Right renal pelvis (tissue), 4 donors: ENCODE measurements at places on chromosomes 1 and 21. TPM values are rescaled to one million over a fixed set of nuclear protein-coding genes. Genes with fewer than 3 reads are reported as not detected.

GRCh38 chr1:203402629-203403337 is 51.9 kb upstream of the FMOD start:
- peak; percentile 57 for DNase-seq

DNA sequence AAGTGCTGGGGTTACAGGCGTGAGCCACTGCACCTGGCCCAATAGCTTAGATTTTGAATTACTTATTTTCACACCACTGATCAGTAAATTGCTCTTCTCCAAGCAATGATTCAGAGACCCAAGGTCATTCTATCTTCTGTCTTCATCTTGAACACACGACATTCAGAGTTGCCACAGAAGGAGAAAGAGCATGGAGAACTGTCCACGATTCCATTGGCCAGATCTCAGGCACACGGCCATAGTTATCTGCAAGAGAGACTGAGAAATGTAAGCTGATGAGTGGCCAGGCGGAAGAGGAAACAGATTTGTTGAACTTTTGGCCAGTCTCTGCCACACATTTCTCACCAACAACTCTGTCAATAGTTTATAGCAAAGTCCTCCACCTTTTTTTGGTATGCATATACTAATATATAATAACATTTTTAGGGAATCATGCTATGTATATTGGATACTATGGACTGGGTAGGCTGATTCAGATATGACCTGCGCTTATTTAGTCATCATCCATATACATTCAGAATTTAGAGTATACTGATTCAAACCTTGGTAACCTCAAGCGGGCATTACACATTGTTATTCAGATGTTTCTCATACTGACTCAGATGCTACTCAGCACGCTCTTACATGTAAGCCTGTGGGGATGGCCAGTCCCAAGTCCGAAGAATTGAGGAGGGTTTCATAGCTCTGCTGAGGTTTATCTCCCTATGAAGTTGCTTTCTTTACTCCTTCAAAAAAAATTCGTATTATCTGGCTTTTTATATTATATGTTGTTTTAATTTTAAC is 25.5 kb upstream of the CAP1 start:
- DNase-seq: no peak

DNA sequence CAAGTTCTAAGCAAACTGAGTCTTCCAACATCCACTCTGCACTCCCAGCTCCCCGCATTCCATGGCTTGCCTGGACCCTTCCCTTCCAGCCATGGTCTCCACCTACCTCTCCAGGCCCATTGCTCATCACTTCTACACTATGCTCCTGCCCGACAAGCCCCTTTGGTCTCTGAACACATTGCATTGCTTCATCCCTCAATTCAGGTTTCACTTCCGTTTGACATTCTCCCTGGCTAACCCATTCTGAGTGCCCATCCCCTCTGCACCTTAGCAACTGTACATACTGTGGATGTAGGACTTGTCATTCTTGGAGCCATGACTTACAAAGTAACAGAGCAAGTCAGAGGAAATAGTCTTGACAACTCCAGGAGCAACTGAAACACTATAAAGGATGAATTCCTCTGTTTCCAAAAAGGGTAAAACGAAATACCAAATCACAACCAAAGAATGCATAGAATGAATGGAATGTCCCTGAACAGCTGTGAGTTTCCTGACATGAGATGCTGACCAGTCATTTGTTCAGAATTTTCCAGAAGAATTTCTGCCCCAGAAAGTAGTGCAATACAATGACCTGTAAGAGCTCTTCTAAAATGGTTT is 66.7 kb downstream of the KCNJ6 start:
- no peak for DNase-seq

GRCh38 chr1:116804736-116805135 is 50.5 kb downstream of the CD2 start:
- DNase-seq: no peak

- no peak for DNase-seq
These were observed 26.2 kb downstream of the SLC2A1 start for GRCh38 chr1:42932442-42932941.

GRCh38 chr1:109432336-109432735 is 6.1 kb upstream of the PSMA5 start:
- no peak for DNase-seq

DNA sequence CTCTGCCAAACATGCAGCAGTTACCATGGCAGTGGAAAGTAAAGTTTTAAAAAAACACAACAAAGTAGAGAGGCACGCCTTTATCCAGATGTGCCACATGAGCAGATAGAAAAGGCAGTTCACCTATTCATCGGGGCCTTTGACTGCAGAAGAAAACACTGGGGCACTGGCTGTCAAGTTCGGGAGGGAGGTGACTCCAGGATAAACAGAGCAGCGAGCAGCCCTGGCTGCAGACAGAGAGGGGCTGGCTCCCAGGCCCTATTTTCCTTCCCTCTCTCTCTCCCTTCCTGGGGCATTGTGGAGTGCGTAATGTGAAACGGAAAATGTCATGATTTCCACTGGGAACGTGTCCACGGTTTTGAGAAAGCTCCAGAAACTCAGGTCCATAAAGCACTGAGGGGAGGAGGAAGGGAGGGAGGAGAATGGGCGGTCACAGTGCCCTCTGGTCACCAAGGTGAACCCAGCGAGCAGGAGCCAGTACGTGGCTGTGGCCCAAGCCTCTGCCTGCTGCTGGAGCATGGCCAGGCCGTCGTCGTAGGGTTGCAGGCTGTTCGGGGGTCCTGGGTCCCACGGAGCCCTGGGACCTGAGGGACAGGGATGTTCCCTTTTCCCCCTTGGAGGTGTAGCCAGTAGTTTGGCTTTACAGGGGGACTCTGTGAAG is 114.7 kb upstream of the IRF2BP2 start:
- DNase-seq: no peak

GRCh38 chr1:1419363-1419812 is 1.7 kb downstream of the ANKRD65 start:
- DNase-seq: no peak

- no peak for DNase-seq
These were observed 9.2 kb upstream of the CBR3 start for GRCh38 chr21:36125512-36126207.

- no peak for DNase-seq
These were observed 5.1 kb downstream of the FCRL2 start for GRCh38 chr1:157771661-157772425.

- DNase-seq: no peak
These were observed 200.8 kb downstream of the RHOU start for GRCh38 chr1:228935855-228936727.

DNA sequence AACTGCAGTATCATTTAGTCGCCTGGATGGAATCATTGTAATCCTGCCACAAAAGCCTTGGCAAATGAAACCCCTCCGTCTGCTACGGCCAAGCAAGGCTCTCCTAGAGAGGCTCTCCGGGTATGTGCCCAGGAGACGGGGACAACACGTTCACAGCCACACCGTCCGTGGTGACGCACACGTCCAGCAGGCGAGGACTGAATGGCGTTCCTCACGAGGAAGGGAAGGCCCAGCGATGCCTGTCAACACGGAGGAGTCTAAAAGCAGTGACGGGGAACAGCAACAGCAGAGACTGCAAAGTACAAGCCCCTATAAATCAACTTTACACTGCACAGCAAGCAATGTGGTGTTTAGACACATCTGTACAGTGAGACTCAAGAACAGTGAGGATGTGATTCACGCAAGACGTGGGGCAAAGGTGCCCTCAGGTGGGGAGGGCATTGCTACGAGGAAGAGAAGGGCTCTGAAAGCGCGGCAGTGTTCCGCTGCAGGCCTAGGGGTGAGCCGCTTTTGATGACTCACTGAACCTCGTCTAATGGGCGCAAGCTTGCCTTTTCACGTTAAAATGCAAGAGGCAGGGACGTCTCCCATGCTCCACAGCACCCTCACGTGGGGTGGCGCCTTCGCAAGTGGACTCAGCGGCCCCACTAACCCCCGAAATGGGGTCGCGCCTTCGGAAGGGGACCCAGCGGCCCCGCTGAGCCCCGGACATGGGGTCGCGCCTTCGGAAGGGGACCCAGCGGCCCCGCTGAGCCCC is 6.8 kb downstream of the WRAP73 start:
- DNase-seq: no peak

DNA sequence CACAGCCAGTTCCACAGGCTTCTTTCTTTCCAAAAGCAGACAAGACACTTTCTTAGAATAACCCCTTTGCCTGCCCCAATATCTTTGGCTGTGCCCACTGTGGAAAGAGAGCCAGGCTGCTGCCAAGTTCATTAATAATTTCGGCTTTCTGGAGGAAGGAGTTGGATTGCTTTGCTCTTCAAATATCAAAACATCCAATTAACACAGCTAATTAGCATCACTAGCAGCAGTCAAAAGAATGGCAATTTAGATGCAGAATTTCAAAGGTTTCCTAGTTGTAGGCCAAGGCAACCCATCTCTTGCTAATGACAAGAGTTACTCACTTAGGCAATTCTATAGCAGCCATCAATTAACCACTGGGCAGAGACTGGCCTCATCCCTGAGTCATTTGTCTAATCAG is 91.0 kb upstream of the SPATA6 start:
- no peak for DNase-seq

DNA sequence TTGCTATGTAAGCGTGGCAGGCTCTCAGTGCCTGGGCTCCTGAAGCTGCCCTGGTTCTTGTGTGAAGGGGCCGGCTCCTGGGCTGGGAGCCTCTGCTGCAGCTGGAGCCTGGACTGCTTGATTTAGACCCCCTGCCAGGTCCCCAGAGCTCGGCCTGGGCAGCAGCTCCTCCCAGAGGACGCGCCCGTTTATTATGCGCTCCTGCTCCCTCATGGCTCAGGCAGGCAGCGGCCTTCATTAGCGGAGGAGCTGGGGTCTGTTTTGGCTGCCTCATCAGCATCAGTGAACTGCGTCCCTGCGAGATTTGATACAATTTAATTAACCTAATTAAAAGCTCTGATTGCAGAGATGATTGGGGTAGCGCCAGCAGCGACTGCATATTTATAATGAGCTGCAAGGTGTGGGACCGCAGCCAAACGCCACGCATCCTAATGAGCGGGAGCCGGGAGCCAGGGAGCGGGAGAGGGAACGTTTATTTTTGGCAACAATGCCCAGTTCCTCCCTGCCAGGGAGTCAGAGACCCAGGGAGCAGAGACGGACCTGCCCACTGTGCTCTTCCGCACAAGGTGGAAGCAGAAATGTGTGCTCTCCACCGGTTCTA is 16.6 kb downstream of the UTP11 start:
- no peak for DNase-seq

- DNase-seq: no peak
These were observed 94.9 kb downstream of the MRPL39 start for GRCh38 chr21:25512095-25513081.

DNA sequence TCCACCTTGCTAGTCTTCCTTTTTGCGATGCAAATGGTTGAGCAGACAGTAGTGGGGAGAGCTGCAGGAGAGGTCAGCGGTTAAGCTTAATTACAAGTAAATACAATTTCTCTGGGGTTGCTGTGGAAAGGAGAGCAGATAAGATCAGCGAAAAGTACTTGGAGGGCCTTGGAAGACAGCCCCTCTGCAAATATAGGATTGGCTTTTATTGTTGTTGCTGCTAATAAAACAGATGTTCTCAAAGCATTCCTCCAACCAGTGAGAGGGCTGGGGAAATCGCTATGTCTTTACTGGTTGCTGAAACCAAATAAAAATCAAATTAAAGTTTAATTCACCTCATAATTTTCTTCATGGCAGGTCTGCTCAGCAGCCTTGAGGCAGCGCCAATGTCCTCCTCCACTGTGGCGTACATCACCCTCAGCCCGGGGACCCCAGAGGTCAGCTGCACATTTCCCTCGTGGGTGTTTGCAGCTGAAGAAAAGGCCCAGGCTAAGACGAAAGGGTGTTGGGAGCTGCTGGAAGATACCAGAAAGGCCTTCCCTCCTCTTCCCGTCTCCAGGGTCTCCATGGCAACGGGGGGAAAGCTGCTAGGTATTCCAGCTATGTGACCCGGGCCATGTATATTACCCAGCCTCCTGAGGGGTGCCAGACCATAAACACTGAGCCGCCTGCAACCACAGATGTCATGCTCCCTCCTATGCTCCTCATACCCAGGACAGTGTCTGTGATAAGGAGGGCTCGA is 54.6 kb upstream of the POU2F1 start:
- DNase-seq: peak; percentile 71

DNA sequence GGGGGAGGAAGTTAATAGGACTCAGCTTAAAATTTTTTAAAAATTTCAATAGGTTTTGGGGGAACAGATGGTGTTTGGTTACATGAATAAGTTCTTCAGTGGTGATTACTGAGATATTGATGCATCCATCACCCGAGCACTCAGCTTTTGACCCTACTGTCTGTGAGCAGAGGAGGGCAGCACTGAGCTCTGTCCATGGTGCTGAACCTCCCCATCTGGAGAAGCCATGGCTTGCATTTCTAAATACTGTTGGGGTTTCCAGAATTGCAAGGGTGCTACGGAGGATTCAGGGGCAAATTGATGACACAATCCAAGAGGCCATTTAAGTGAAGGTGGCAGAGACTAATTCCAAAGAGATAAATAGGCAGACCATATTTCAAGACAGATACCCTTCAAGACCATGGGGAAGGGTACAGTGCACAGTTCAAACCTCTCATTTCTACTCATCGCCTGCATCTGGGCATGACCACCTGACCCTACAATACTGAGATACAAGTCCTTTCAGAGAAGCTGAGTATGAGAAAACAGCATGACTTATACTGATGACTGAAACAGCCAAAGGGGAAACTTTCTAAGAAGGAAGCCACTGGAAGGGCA is 17.2 kb downstream of the SYT2 start:
- DNase-seq: peak; percentile 65

DNA sequence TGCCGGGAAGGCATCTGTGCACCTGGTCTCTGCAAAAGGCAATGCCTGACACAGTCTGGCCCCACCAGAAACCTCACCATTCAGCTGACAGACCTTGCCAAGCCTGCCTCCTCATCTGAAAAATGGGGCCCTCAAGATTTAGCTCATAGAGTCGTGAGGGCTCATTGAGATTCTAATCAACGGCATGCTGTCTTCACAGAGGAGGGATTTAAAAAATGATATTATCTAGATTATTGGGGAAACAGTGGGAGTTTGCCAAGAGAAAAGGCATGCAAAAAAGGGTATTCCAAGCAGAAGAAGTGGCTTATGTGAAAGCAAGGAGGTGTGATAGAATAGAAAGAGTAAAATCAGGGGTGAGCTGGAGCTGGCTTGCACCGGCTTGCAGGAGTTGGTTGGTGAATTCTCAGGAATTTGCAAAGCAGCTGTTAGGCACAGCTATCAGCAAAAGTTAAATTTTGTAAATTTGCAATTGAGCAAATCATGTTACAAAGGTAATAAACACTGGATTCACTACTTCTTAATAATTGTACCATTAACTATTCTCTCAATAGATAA is 91.7 kb upstream of the WNT4 start:
- DNase-seq: no peak

DNM3 gene
- polyA plus RNA-seq: 5.7 TPM

VSIG8 gene
- polyA plus RNA-seq: 0.65 TPM

NTNG1 gene
- polyA plus RNA-seq: 36.0 TPM
